T-helper 2 cell treated with Interferon-gamma antibody and Interleukin-4, amounts not matched to agents 100 ng/mL and 5 ng/mL, for 36 hours (primary cell): ENCODE measurements at places on chromosomes 2 and 18. TPM values are rescaled to one million over a fixed set of nuclear protein-coding genes. Genes with fewer than 3 reads are reported as not detected.

ALKAL2 gene
- total RNA-seq, result 0.80 and 2.1 TPM in 2 replicates

STAT4 gene
- total RNA-seq, result 91.2 and 93.2 TPM in 2 replicates

DSG4 gene
- total RNA-seq, result not detected in 2 replicates

UGT1A4 gene
- total RNA-seq, result not detected in 2 replicates

UGT1A7 gene
- not detected in 2 replicates for total RNA-seq

LBH gene
- 68.9 and 71.7 TPM in 2 replicates for total RNA-seq
